ENCODE measurements at places on chromosomes 1 and 21.

DNA sequence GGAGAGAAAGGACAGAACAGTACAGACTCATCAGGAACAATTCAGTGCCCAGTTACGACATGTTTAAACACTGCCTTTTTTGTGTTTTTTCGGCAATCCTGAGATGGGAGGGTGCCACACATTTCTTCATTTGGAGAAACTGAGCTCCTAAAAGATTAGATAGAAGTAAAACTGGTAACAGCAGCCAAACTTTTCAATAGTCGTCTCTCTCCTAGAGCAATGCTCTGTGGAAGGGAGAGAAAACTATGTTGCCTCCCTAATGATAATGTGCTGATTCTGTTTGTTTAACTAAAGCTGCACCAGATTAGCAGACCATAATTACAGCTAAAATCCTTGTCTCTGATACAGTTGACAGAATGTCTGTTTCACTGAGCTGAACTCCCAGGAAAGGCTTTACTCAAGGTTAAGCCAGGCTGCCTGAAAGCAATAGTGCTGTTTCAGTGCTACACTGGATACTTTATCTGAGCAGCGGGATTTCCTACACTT, 76.2 kb upstream of the CXADR start:
- no peak for DNase-seq

DNA sequence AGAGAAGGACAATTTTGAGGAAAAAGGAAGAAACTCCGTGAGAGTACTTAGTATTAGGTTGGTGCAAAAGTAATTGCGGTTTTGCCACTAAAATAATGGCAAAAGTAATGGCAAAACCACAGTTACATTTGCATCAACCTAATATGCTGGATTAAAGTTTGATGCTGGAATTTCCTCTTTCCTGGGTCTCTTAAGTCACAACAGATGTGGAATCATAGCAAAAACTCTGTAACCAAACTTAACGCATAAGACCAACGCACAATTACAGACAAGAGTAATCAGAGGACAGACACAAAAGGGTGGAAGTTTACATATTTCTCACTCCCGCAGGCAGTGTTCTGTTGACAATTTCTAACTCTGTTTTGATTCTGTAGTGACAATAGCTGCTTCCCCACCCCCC, 182.4 kb downstream of the BACH1 start:
- no peak for DNase-seq

DNA sequence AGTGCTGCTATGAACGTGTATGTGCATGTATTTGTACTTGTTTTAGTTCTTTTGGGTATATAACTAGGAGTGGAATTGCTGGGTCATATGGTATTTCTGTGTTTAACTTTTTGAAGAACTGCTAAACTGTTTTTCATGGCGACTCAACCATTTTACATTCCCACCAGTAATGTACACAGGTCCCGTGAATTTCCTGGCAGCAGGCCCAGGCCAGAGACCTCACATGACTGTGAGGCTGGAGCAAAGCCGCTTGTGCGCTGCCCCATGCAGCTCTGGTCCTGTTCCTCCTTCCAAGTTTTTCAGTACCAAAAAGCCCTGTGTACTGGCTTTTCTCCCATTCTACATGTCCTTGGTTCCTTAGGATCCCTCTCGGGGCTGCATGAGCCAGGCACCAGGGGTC, 29.6 kb downstream of the ACOT11 start:
- DNase-seq = no peak

- DNase-seq = no peak
Measured at GRCh38 chr1:40197656-40198055, 36.5 kb downstream of the RLF start.

GRCh38 chr1:114156538-114157274, 3.0 kb upstream of the SYT6 start:
- no peak for DNase-seq

DNA sequence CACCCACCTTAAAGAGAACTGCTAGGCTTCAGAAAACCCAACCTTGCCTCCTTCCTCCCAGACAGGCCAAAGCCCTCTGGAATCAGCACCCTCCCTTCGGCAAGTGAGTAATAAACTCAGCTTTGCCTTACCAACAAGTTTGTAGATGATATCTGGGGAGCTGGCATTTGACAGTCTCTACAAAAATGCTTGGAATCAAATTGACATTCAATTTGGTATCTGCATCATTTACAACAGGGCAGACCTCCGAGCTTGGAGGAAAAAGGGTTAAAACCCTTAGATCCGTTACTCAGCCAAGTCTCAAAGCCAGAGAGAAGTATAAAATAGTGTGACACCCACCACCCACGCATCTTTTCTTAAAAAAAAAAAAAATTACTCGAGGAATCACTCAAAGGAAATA, 149.3 kb upstream of the EDN2 start:
- no peak for DNase-seq

DNA sequence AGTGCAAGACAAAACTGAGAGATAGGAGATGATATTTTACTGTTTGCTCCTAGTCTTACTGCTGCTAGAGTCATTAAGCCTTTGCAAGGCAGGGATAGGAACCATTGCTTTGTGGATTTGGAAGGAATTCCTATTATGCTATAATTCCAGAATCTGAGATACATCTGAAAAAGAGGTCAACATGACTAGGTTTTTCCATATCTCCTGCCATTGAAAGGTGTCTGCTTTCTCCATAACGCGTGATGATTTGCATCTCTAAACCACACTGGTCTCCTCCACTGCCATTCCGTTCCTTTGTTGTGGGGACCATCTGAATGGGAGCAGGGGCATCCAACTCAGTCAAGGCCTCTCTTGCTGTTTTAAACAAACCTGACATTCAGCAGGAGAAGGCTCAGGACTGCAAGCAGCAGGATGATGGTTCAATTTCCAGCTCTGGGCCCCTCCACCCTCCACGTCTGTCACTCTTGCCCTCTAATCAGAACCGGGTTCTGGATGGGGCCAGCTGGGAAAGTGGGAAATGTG, 45.2 kb downstream of the PLPP3 start:
- no peak for DNase-seq

- DNase-seq = no peak
Measured at GRCh38 chr21:18384771-18385170, 18.8 kb downstream of the TMPRSS15 start.

GRCh38 chr1:76799700-76800099, 67.6 kb upstream of the ST6GALNAC5 start:
- no peak for DNase-seq

DNA sequence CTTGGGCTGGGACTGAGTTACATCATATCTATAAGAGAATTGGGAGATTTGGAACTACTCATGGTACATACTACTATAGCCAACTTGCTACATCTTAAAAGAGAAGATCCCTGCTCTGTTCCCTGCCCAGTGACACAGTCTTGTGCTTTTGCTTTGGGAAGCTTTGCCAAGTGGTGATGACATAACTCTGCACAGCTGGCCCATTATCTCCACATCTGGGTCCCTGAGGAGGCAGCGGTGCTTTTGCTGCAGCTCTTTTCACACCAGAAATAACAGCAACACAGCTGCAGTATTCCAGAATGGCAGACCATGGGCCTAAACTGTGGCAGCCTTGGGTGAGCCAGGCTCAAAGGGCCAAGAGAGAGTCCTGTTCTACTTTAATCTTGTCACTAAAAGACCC, 296.0 kb downstream of the HHAT start:
- DNase-seq = no peak

GRCh38 chr1:6009120-6010040, 17.2 kb upstream of the NPHP4 start:
- no peak for DNase-seq

DNA sequence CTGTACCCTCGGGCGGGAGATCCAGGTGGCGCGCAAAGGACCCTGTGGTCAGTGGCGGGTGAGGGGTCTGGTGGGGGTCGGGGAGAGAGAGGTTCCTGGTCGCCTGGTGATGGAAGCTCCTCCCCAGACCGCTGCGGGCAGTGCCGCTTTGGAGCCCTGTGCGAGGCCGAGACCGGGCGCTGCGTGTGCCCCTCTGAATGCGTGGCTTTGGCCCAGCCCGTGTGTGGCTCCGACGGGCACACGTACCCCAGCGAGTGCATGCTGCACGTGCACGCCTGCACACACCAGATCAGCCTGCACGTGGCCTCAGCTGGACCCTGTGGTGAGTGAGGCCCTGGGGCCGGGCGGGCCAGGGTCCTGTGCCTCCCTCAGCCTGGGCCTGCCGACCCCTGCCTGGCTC, 23.5 kb downstream of the AGRN start:
- no peak for DNase-seq

DNA sequence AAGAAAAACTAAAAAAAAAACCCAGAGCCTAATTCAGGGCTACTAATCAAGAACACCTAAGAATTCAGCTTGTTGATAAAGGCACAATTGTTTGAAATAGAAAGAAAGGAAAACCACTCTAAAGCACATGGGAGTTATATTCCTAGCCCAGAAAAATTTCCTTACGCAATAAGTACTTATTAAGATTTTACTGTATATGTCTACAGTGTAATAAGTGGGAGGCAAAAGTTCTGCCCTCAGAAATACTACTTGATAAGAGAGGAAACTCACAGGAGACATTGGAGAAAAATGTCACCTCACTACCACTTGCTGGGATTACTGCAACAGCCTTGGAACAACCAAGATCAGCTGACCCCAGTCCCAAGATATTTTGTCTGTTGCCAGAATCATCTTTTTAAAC, 66.1 kb downstream of the IARS2 start:
- no peak for DNase-seq

DNA sequence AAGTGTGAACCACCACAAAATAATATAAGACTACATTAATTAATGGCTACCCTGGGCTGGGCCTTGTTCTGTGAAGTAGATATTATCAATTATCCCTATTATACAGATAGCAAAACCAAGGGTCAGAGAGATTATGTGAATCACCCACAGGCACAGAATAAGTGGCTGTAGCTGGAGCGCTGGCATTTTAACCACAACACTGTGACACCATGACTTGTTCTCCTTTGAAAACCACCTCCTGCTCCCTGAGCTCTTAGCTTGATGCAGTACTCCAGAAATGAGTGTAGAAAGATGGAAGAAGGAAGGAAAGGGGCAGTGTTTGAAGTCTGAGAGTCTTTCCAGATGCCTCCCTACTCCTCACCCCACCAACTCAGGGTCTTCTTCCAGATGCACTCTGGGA, 29.5 kb upstream of the JUN start:
- no peak for DNase-seq

DNA sequence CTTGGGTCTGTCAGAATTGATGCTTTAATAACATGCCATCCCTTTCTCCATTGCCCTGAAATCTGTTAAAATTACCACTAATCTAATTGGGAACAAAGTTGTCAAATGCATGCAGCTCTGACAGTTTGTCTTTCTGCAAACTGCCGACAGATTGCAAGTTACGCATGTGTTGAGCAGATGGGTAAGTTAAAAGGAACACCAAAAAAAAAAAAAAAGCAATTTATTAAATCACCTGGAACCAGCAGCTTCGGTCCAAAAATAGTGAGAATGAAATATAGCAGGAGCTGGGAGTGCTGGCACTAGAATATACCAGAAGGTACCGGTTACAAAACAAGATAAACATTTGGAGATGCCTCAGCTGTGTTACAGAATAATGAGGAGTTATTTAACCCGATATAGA, 149.6 kb upstream of the C1orf87 start:
- no peak for DNase-seq

GRCh38 chr1:241225741-241226140, 131.3 kb downstream of the RGS7 start:
- DNase-seq = no peak

Data from GM18507 (cell line).